CD8-positive, alpha-beta memory T cell (primary cell): ENCODE measurements at places on chromosomes 12 and 14. TPM values are rescaled to one million over a fixed set of nuclear protein-coding genes. Genes with fewer than 3 reads are reported as not detected.

GRCh38 chr12:23217158-23217557, 592.2 kb downstream of the ETNK1 start:
- no peak for DNase-seq

DNA sequence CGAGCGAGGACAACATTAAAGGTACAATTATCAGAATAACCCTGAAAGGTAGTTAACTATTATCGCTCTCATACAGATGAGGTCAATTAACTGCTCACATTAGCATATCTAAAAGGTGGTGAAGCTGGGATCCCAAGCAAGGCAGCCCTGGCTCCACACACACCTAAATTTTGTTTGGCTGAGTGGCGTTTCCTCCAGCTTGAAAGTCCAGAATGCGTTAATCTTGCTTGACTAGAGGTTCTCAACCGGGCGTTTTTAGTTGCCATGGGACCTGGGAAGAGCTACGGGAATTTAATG, 531 bp downstream of the DLGAP5 start:
- no peak for DNase-seq

The GALNT6 gene
- 13.5 TPM for total RNA-seq

The DPY19L2 gene
- 7.7 TPM for total RNA-seq

GRCh38 chr14:55451398-55451797, 11.0 kb upstream of the TBPL2 start:
- no peak for DNase-seq

DNA sequence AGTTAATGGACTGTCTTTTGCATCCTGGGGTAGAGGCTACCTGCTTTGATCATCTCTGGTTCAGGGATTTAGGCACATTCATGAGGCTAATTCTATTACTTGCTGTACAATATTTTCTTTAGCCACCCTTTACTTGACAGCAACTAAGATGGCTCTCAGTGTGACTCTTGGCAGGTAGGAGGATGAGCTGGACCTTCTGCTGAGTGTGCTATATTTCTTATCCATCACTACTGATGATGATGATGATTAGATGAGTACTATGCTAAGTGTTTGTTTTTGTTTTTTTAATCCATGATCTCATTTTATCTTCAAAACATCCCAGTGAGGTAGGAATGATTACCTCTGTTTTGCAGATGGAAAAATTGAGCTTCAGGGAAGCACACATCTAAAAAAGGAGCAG, 152.8 kb upstream of the WSCD2 start:
- DNase-seq: no peak

- DNase-seq: no peak
Observed at GRCh38 chr12:43795716-43796280, 10.3 kb downstream of the TWF1 start.

DNA sequence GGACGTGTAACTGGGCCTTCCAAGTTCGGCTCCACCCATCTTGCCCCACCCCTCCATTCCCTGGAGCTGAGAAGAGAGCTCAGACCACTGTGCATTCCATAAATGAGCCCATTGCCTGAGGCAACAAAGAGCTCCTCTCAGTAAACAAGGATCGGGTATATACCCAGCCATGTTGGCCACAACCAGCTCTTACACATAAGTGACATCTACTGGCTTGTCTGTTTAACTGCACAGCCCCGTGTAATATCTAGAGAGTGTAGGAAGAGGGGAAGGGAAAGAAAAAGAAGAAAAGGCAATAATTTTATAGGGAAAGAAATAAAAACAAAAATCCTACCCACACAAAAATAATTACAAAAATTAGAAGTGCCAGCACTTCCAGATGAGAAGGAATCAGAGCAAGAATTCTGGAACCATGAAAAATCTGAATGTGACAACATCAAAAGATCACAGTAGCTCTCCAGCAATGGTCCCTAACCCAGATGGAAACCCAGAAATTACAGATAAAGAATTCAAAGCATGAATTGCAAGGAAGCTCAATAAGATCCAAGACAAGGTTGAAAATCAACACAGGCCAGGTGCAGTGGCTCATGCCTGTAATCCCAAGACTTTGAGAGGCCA, 308.1 kb downstream of the RPAP3 start:
- DNase-seq: peak; percentile 62

DNA sequence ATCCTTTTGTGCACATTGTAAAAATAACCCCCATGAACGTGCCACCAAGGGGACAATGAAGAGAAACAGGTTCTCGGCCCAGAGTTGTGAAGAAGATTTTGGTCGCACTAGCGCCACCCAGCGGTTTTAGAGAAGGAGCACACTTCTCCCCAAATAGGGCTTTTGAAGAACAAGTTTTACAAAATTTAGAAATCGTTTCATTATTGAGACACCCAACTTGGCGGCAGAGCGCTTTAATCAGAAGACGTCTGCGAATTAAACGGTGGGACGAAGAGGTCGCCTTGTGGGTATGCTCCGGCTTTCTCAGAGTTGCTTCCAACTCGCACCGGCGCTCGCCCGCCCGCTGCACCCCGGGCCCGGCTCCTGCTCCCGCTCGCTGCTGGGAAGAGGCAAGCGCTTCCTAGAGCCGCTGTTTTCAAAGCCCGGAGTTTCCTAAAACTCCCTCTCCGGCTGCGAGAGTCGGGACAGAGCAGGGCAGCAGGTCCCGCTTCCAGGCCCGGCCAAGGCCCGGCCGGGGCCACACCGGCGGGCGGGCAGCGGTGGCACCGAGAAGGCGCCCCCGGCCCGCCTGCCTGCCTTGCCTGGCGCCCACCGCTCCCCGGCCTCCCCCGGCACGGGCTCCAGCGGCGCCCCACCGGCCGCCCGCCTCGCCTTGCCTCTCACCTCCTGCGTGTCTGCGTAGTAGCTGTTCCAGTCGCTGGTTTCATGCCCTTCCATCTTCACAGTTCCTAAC, 645 bp downstream of the FOXA1 start:
- no peak for DNase-seq

GRCh38 chr12:130179621-130180020, 17.4 kb downstream of the FZD10 start:
- DNase-seq: no peak

- no peak for DNase-seq
Observed at GRCh38 chr14:36553656-36554260, 28.7 kb downstream of the NKX2-8 start.

DNA sequence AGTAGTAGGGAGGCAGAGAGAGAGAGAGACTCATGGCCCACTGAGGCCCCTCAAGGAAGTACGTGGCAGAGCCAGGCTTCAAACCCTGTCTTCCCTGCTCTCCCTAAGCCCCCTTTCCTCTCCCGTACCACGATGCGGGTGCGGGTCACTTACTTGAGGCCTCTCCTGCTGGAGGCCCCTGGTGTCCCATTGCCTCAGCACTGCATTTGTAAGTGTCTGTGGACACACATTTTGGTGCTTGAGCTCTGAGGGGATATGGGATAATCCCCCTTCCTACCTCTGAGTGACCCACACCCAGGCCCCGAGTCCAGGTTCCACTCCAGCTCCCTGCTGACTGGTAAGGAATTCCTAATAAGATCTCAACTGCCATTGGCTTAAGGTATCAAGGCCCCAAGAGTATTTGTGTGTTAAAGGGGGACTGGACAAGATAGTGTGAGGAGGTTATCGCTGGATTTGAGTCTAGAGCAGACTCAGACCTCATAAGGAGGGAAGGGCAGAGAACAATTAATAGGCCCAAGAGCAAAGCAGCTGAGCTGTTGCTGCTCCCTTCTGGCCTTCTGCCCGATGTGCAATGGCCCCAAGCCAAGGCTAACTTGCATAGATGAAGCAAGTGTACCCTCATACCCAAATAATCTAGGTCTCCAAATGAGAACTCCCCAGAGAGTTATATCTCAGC, 71.9 kb downstream of the CRACR2A start:
- DNase-seq: no peak

The TROAP gene
- total RNA-seq: 33.6 TPM

GRCh38 chr12:116284396-116284795, 6.9 kb upstream of the MED13L start:
- no peak for DNase-seq

The CBX5 gene
- total RNA-seq: 82.0 TPM

- no peak for DNase-seq
Observed at GRCh38 chr12:22991250-22991844, 366.4 kb downstream of the ETNK1 start.

The SALL2 gene
- 2.6 TPM for total RNA-seq

The TESPA1 gene
- 77.3 TPM for total RNA-seq

DNA sequence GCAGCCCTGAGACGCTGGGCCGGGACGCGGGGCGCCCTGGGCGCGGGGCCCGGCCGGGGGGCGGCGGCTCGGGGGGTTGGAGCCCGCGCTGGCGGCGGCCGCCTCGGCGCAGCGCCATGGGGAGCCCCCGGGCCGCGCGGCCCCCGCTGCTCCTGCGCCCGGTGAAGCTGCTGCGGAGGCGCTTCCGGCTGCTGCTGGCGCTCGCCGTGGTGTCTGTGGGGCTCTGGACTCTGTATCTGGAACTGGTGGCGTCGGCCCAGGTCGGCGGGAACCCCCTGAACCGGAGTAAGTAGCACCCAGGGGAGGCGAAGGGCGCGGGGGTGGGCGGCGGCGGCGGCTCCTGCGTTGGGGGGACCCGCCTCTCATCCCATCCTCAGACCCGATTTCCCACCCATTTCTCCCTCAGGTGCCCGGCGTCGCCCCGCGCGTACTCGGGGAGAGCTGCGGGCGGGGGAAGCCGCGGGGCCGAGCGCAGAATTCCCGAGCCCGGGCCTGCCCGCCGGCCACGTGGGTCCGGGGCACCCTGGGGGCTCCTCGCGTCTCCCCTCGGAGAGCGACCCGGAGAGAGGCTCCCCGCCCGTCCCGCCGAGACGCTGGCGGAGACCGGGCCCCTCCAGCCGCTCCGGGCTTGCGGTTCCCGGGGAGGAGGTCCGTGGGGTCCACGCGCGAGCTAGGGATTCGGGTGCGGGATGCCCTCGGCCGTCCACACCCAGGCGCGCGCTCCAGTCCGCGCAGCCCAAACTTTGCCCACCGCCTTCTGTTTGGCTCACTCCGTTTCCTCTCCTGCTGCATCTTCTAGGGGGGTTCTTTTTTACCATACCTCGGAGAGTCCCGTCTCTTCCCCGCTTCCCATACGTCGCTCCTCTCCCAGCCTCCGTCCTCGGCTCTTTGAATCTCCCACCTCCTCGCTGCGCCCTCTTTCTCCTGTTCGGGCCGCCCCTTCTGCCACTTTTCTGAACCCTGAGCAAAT, 807 bp downstream of the B4GALNT3 start:
- peak; percentile 41 for DNase-seq

- DNase-seq: no peak
Observed at GRCh38 chr12:50275556-50275955, 7.8 kb downstream of the LIMA1 start.

DNA sequence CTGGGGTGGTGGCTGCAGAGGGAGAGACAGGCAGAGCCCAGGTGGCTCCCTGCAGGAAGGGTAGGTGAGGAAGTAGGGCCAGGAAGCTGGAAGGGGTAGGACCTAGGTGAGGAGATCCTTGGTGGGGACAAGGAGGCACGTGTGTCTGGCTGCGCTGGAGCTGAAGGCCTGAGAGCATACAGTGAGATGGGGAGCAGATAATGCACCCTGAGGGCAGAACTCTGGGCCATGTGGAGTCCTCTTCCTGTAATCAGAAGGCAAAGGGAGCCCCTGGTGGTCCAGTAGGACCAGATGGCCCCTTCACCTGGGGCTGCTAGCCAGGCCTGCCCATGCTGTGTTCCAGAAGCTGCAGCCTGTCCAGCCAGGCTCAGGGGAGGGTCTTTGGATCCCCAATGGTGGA, 15.3 kb upstream of the KRT80 start:
- DNase-seq: no peak
